Sciatic nerve (tissue), 2 donors: ENCODE measurements at places on chromosomes 7 and 10.

DNA sequence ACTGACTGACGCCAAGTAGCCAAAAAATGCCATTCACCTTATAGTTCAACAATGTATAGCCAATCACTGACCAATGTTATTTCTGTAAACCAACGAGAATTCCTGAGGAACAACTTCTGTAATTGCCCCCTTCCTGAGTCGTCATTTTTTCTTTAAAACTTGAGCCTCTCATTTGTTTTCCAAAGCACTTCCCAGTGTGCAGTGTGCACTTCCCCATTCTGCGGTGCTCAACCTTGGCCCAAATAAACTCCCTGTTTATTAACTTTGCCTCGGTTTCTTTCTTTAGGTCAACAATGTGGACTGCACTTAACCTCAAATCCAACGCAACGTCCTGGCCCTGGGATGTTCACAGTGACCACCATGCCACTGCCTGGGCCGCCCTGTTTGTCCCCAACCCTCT is 15.1 kb downstream of the PKD1L1 start:
- no peak for DNase-seq

DNA sequence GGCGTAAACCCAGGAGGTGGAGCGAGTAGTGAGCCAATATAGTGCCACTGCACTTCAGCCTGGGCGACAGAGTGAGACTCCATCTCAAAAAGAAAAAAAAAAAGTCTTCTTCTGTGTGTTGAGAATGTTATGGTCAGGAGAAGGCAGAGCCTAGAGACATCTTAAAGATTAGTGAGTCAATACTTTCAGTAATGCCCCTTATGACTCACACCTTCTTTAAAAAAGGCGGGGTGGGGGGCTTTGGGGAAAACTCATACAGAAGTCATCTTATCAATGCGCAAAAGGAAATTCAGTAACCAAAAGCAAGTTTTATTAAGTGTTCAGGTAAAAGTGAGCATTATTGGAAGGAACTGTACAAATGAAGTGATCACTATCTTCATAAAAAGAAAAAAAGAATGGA is 1369.8 kb upstream of the LRRTM3 start:
- DNase-seq: no peak

DNA sequence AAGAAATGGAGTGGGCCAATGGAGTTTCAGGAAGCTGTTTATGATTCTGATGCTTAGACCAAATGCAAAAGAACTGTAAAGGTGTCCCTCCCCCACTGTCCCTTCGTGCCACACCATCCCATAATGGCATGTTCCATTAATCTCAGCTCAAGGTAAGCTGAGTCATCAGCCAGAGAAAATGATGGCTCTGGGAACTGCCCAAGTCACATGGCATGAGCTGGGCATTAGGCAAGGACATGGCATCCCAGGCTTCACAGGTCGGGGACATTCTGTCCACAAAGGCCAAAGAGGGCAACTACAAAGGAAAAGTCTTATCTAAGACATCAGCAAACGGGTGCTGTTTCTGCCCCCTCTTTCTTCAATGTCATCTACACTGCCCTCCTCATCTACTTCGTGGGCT is 44.9 kb downstream of the DLG5 start:
- no peak for DNase-seq

- DNase-seq: no peak
Measured at GRCh38 chr7:55252386-55252785, 112.8 kb upstream of the LANCL2 start.

DNA sequence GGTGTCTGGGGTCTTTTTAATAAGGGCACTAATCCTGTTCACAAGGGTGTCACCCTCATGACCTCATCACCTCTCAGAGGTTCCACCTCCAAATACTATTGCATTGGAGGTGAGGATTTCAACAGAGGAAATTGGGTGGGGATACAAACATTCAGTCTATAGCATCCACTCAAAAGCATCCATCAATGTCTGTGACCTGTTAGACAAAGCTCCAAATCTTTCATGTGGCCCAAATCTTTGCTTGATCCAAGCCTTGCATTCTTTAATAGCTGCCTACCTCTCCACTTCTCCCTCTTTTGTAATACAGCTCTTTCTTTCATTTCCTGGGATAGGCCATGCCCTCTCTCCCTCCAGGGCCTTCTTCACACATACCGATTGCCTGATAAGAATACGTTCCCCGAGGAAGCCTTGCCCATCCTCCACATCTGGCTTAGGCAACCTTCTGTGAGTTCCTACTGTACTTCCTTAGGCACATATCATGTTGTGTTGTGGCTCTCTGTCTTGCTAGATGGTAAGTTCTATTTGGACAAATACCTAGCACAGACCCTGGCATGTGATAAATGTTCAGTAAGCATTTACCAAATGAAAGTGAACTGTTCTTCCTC is 66.1 kb downstream of the CREM start:
- no peak for DNase-seq

DNA sequence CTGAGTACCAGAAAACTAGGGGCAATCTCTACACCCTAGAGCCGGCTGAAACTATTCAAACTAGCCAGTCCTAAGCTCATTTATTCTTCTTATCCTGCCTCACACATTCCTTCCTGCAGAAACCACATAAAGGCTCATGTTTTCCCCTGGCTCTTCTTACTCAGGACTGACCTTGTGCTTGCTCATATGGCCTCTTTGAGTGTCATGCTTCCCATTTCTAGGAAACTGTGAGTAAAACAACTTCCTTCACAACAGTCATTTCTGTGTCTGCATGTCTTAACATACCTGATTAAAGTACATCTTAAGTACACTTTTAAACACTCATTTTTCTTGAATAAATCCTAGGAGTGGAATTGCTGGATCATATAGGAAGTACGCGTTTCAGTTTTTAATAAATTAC is 52.3 kb upstream of the KIAA1217 start:
- no peak for DNase-seq

DNA sequence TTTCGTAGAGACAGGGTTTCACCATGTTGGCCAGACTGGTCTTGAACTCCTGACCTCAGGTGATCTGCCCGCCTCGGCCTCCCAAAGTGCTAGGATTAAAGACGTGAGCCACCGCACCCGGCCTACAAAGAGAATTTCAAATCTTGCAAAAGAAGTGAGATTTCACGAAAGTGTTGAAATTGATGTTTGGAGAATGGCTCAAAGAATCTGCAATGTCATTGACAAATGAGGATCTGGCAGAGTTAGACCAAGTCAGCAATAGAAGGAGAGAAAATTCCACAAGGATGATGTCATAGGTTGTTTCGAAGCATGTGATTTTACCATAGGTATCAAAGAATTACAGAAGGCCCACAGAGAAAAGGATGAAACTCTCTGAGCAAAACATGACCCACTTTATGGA is 71.7 kb downstream of the LYZL2 start:
- no peak for DNase-seq

- DNase-seq: no peak
Measured at GRCh38 chr7:123660514-123661354, 5.1 kb downstream of the LMOD2 start.

DNA sequence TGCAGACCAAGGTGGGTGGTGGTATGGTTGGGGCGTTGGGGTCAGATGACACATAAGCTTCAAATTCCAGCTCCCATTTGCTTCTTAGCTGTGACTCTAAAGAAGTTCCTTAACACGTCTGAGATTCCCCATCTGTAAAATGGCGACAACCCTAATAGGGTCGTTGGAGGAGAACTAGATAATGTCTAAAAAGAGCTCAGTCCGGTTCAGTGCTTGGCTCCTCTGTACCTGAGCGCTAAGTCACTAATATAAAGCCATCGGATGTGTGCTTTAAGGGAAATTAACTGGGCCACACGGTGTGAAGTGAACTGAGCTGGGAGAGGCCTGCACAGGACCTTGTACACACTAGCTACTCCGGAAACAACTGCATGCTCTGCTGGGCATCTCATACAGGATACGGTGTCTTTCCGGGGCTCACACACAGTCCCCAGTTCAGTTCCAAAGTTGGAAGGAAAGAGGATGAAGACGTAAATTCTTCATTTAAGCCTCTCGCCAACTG is 476 bp upstream of the ZFYVE27 start:
- DNase-seq: no peak

DNA sequence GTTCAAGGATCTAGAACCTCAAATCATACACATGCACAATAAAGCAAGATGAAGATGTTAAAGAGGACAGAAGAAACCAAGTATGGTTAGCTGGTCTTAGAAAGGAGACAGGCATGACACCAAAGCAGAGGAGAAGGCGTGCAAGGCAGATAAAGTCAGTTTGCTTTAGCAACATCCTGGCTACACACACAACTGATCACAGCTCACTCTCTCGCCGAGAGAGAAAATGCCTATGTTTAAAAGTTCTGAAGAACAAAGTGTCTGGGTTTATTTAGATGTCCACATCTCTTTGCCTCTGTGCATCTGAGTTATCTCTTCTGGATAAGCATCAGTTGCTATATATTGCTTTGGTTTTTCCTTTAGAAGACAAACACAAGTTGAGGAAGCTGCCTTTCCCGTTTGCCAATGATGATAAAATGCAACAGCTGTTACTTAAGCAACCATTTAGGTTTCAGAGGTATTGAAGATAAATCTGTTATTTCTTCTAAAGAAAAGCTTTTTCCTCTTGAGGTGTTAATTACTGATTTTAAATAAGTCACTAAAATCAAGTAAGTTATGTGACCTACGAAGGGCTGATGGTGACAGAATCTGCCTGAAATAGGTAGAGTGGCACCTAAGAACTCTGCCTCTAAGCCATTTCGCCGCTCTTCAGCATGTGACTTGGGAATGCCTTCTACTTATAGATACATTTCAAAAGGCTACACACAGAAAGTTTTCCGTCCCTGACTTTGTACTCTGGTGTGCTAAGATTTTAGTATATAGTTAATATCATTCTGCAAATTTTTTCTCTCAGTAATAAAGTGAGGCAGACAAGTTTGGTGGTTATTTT is 146.2 kb upstream of the ASAH2 start:
- no peak for DNase-seq

DNA sequence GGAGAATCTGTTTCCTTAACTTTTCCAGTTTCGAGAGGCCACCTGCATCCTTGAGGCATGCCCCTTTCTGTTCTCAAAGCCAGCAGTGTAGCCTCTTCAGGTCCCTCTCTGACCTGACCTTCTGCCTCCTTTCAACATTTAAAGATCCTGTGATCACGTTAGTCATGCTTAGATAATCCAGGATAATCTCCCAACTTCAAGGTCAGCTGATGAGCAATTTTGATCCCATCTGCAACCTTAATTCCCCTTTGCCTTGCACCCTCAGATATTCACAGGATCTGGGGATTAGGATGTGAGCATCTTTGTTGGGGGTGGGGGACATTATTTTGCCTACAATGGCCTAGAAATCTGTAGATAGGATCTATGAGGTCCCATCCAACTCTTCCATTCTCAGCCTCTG is 8.0 kb downstream of the HKDC1 start:
- DNase-seq: no peak

DNA sequence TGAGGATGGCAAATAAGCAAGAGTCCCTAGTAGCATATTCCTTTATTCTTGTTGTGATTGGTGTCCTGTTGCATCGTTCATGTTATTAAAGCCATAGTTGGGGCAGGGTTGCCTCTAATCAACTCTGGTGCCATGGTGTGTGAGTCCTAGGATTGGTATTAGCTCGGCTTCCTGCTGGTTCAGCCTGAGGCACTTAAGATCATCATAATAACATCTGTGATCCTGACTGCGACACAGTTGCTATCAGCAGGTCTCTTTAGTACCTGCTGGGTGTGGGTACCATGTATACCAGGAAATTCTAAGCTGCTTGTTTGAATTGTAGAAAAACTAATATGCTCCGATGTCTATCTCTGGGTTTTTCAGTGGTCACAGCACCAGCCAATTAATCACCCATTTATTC is 1.6 kb downstream of the WEE2 start:
- no peak for DNase-seq

GRCh38 chr7:111763221-111763801 is 201.0 kb upstream of the IMMP2L start:
- DNase-seq: no peak

DNA sequence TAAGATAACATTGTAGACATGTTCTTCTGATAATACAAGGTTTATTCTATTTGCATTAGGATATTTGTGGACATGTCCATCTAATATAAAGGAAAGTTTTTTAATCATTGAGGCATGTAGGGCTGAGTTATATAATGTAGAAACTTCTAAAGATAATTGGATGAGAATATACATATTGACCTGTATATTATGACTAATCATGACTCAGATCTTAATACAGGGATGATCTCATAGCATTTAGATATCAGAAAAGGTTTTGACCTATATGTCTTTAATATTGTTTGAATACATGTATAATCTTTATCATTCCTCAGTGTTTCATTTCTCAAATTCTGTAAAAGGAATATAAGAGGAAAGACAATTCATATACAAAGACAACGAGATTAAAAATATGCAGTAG is 39.2 kb downstream of the CD36 start:
- no peak for DNase-seq

GRCh38 chr7:1667566-1668395 is 2.3 kb upstream of the ELFN1 start:
- peak; percentile 50 for DNase-seq

- DNase-seq: no peak
Measured at GRCh38 chr7:79281426-79281825, 172.0 kb downstream of the MAGI2 start.

DNA sequence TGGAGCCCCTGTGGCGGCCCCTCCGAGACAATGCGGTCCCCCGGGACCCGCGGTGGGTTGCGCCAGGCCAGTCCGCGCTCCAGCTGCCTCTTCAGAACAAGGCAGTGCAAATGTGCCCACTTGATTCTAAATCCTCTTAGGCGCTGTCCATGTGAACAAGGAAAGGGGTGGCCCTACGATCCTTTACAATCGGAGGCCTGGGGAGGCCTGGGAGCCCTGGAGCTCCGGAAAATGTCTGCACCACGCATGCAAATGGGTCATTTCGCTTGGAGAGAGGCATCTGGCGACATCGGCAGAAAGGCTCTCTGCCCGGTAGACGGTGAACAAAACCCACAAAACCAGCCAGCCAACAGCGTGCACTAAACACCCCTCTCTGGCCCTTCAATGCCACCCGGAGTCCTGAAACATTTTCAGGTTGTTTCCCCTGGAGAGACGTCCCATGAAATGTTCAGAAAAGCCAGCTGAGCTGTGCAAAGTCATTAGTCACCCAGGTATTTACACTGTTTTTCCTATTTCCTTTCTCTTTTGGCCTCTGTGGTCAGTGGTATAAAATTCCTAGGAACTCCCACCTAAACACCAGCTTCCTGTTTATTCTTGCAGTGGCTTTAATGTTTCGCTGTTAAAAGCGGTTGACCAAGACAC is 102.8 kb upstream of the ZNF438 start:
- DNase-seq: no peak

- DNase-seq: no peak
Measured at GRCh38 chr10:127585519-127586023, 36.5 kb downstream of the NPS start.

GRCh38 chr10:50312464-50313437 is 61.4 kb upstream of the ASAH2 start:
- no peak for DNase-seq
